ENCODE measurements at places on chromosomes 5 and 9. TPM values are rescaled to one million over a fixed set of nuclear protein-coding genes. Genes with fewer than 3 reads are reported as not detected.

Gene DCANP1
- not detected for total RNA-seq

Gene TAS2R1
- total RNA-seq: not detected

- ATAC-seq: peak; percentile 89
Observed at GRCh38 chr9:96015876-96016686, 140.6 kb downstream of the ERCC6L2 start.

DNA sequence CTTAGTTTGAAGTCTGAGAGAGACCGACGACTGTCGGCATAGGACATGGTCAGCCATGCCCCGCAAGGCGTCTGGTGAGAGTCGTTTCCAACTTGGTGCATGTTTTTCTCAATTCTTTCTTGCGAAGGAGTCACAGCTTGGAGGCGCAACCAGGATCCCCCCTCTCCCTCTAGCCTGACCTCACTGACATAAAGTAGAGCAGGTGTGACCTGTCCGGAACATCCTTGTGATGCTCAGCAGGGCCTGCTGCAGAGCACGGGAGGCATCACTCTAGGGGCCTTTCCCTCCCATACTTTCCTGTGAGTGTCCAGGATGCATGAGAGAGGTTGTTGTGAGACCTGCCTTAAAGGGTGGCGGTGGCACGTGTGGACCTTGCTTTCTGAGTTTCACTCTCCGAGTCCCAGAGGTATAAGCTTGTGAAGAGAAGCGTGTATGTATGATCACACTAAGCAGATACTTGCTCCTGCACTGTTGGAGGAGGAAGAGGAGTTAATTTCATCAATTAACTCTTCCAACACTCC is 5.0 kb downstream of the TENT4A start:
- no peak for ATAC-seq

DNA sequence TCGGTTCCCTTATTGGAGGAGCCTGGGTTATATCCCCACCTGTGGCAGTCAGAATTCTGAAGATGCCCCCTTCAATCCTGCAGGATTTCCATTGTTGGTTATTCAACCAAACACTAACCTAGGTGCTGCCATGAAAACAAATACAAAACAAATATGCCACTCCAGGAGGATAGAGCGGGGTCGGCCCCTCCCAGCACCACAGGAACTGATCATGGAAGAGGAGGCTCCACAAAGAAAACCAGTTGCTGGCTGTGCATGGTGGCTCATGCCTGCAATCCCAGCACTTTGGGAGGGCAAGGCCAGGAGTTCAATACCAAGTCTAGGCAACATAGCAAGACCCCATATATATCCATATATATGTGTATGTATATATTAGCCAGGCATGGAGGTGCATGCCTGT is 13.2 kb upstream of the ADGRD2 start:
- no peak for ATAC-seq
